ENCODE measurements at places on chromosomes 5 and 9. TPM values are rescaled to one million over a fixed set of nuclear protein-coding genes. Genes with fewer than 3 reads are reported as not detected.

Gene MED22
- 19.1 TPM for total RNA-seq

Gene CENPH
- total RNA-seq = 3.5 TPM

Gene STK10
- 29.1 TPM for total RNA-seq

Gene SLC36A2
- not detected for total RNA-seq

Gene ANKRD18B
- total RNA-seq = 0.13 TPM

Gene NCBP1
- total RNA-seq = 29.1 TPM

Gene C5
- 1.6 TPM for total RNA-seq

Gene CDH10
- total RNA-seq = under 0.01 TPM

Gene WDR38
- total RNA-seq = not detected

Gene OR13C2
- total RNA-seq = not detected

Gene MSX2
- 0.13 TPM for total RNA-seq

Gene ARRDC3
- total RNA-seq = 89.5 TPM

Gene RNF145
- 42.7 TPM for total RNA-seq

Gene IFNA14
- not detected for total RNA-seq

Gene SLC46A2
- not detected for total RNA-seq

Gene CA9
- total RNA-seq = 0.13 TPM

Gene C9
- under 0.01 TPM for total RNA-seq

Gene SOHLH1
- total RNA-seq = not detected

Gene RGS7BP
- total RNA-seq = 0.13 TPM

Gene PRR16
- not detected for total RNA-seq

Gene PPP3R2
- not detected for total RNA-seq

Gene GLDC
- total RNA-seq = 3.4 TPM

Gene HNRNPH1
- total RNA-seq = 464 TPM

Gene PPP2R2B
- not detected for total RNA-seq

All from dermis microvascular lymphatic vessel endothelial cell (primary cell).